ENCODE measurements at places on chromosomes 3 and 15.

- no peak for DNase-seq
These were observed 14.4 kb downstream of the DAG1 start for GRCh38 chr3:49484471-49484870.

DNA sequence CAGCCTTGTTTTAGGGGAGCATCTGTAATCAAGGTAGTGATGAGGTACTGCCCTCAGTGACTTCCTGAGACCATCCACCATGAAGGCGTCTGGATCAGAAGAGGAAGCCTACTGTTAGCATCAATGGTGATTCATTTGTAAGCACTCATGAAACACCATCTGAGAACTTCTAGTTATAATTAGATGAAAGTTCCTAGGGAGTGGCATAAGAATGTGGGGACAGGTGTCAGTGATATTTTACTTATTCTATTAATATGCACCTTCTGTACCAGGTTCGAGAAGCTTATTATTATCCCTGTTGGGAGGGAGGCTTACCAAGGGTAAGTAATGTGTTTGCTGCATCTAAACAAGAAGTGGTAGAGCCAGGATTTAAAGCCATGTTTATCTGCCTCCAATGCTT, 295.8 kb upstream of the TBL1XR1 start:
- no peak for DNase-seq

- peak; percentile 45 for DNase-seq
These were observed 59.8 kb downstream of the TMED3 start for GRCh38 chr15:79370716-79371115.

GRCh38 chr3:40739971-40740370, 215.2 kb downstream of the ZNF621 start:
- no peak for DNase-seq

GRCh38 chr3:51371943-51372557, 13.0 kb upstream of the MANF start:
- DNase-seq, result peak; percentile 69

DNA sequence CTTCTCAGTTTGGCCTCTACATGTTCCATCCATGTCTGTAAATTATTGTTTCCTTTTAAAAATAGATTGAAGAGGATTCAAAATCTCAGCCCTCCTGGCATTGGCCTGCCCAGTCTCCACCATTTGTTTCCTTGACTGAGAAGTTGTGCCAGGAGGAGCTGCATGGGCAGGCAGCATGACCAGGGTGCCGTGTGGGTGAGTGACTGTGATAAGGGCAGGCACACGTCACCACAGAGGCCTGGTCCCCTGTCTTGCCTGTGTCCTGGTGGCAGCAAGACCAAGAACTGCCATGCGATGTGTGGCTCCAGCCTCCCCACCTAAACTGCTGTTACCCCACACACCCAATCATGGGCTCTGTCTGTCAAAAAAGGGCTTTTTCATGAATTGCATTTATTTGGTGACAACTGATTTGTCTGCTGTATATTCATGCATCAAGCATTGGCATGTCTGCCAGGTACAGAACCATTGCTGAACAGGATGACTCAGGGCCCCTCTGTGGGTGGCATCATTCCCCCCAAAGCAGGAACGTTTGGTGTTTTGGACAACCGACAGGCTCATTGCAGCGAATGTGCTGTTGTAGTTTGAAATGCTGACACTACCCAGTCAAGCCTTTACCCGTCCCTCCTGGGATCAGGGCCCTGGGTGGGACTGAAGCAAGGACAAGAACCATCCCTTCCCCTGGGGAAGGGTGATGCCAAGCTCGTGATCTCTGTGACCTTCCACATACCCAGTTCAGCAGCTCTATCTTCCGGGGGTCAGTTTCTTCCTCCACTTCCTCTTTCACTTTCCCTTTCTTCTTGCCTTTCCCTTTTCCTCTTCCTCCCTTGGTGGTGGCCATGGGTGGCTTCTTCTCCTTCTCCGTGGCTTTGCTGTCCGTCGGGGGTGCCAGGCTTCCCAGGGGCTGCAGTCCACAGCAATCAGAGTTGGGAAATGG, 51.6 kb downstream of the TRPM1 start:
- no peak for DNase-seq

Measured in brain microvascular endothelial cell (primary cell).